ENCODE measurements at places on chromosomes 11 and 22. TPM values are rescaled to one million over a fixed set of nuclear protein-coding genes. Genes with fewer than 3 reads are reported as not detected.

- no peak for DNase-seq
Measured at GRCh38 chr11:9570313-9571025, 3.0 kb upstream of the WEE1 start.

- DNase-seq, result peak; percentile 28
Measured at GRCh38 chr22:27990879-27991278, 71.8 kb upstream of the PITPNB start.

DNA sequence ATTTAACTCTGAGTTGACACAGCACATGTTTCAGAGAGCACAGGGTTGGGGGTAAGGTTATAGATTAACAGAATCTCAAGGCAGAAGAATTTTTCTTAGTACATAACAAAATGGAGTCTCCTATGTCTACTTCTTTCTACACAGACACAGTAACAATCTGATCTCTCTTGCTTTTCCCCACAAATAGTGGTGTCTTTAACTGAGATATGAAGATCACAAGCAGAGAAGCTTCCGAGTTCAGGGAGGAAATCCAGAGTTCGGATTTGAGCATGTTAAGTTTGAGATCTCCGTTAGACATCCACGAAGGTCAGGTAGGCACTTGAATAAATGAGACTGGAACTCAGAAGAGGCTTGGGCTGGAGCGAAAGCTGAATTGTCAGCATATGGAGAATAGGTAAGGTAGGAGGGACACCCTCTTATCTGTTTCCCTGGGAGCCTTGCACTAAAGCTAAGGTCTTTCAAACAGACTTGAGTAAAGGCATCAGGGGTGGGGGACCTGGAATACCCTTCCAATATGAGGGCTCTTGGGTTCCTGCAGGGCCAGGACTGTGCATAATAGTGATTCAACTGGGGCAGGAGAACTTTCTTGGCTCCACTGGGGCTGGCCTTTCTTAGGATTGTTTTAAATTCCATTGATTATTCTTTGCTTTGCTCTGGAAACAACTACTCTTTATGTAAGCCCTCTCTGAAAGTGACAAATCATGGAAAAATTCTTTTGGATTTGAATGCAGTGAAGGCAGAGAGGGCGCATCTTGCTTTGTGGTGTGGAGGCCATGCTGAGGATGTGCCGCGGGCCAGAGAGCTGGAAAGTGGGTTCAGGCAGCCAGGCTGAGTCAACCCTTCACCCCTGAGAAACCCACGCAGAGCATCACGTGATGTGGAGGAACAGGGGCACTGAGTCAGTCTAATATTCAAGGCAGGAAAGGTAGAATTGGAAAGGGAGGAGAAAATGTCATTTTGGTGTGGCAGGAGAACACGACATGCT lies 62.7 kb upstream of the AMPD3 start:
- DNase-seq, result no peak

DNA sequence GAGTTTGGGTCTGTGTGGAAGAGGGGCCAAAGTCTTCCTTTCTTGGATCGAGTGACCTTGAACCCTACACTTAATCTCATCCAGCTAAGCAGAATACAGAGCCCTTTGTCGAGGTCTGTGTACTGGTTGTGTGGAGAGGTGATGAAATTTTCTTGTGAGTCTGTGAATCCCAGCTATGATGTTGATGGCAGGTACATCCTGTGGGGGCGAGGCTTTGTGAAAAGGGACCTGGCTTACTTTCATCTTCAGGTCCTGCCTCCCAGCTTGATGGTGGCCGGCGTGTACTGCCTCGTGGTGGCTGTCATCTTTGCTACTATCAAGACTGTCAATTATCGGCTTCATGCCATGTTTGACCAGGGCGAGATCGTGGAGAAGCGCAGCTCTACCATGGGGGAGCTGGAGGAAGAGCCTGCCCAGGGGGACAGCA lies 1.0 kb downstream of the PCNX3 start:
- no peak for DNase-seq

The OR10D3 gene
- not detected for total RNA-seq

DNA sequence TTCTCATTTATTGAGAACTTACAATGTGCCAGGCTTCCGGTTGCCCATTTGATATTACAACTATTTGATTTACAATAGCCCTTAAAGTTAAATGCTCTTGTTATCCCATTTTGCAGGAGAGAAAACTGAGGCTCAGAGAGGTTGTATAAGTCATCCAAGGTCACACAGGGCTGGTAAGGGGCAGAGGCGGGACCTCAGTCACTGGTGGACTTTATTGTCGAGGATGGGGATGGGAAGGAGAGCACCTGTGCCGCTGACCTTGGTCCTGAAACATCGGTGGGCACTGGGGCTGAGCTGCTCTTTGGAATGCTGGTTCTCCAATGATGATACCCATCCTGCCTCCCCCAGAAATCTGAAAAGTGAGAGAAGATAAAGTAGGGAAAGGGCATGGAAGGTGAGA lies 265.4 kb downstream of the MIAT start:
- no peak for DNase-seq

GRCh38 chr22:45210991-45211390 lies 29.7 kb downstream of the KIAA0930 start:
- no peak for DNase-seq

GRCh38 chr22:19498154-19498865 lies 18.6 kb downstream of the CDC45 start:
- DNase-seq, result no peak

The OR51B2 gene
- total RNA-seq, result not detected

The TMEM179B gene
- 39.8 TPM for total RNA-seq

The TRIM49 gene
- total RNA-seq, result not detected

The C11orf87 gene
- total RNA-seq, result not detected

Measured in mucosa of descending colon (tissue), 3 donors.